ENCODE measurements at places on chromosomes 2 and 18.

GRCh38 chr18:11177382-11177781, 28.0 kb upstream of the PIEZO2 start:
- DNase-seq = no peak

GRCh38 chr2:129791712-129792111, 187.8 kb upstream of the RAB6C start:
- no peak for DNase-seq

DNA sequence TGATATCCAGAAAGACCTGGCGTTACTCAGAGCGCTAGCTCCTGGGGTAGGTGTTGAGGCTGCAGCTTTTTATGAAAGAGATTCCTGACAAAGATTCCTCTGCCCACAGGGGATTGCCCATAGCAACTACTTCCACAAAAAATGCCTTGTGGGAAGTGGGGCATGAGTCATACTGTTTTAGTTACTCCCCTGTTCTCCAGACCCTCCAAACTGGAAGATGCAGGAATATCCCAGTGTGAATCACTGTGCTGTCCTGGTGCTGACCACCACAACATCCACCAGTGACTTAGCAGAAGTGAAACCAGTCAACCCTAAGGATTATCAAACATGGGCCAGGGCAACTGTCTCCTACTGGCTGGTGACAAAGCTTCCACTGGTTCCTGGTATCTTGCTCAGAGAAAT, 61.8 kb downstream of the CDH2 start:
- DNase-seq = peak; percentile 18

- peak; percentile 70 for DNase-seq
Observed at GRCh38 chr2:201126308-201127151, 10.6 kb downstream of the CFLAR start.

GRCh38 chr2:160165996-160166395, 34.1 kb downstream of the ITGB6 start:
- DNase-seq = no peak

DNA sequence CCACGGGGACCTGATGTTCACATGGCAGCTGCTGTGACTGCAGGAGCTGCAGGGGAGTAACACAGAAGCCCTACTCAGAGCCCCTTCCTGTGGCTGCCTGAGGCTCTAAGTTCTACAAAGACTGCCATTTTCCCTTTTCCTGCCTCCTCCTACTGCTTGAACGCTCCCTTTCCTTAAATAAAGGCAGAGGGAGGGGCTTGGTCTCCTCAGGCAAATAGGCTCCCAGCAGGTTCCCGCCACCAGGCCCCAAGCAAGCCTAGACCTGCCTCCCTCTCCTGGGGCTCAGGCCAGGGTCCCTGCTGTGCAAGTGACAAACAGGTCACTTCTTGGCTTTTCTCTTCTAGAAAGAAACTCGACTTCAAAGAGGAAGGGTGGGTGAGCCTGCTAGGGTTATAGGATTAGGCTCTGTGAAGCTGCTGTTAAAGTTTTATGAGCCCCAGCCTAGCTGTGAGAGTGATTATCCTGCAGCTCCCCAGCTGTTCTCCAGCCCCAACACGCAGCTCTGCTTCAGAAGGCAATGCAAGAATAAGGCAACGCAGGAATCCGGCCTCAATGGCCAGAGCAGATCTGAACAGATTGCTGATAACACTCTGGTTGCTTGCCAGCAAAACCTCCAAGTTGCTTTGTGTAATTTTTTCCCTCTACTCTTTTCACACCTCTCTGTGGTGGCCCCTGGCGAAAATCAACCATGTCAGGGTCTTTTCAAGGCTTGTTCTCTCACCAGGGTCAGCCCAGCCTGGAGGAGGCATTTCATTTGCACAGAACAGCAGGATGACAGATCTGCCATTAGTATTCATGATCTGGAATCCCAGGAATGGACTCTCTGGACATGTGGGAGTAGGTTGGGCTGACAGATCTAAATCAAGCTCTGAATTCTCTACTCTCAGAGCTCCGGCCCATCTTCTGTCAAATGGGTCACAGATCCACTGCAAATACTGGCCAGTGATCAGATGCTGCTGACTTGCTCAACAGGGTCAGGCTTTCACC, 71.3 kb downstream of the MRO start:
- no peak for DNase-seq

DNA sequence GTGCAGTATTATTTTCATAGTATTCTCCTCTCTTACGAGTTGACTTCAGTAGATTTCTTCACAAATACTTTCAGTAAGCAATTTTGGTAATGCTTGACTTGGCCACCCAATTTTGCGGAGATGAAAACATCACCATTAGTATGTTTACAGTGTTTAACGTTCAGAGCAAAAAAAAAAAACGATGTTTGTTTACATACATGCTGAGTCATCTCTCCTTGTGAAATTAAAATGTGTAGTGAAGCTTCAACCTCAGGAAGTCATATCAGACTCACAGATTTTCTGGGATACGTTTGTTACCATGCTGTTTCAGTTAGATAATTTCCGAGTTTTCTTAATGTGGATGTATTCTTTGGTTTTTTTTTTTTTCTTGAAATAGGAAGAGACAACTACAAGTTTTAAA, 100.1 kb downstream of the CTNNA2 start:
- DNase-seq = no peak

- DNase-seq = no peak
Observed at GRCh38 chr2:80255918-80256781, 48.4 kb downstream of the LRRTM1 start.
